SK-N-SH (cell line): ENCODE measurements at places on chromosomes 16 and 17.
A peak's percentile ranks its signal among the peaks of the same experiment; 100 is the strongest.

GRCh38 chr17:34114174-34114573 lies 140.9 kb upstream of the CCL2 start:
- DNase-seq, result no peak

DNA sequence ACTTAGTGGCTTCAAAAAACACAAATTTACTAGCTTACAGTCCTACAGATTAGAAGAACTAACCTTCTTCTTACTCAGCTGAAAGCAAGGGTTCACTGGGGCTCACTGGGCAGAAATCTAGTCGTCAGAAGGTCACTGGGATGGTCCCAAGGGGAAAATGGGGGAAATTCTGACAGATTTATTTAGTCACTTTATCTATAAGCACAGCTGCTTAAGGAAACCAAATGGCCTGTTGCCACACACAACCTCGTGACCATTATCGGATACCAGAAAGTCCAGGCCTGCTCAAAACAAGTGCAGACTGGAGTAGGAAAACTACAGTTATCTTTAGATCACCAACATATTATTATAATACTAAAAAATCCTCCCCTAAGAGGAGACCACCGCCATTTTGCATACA lies 374.6 kb upstream of the ASIC2 start:
- no peak for DNase-seq

DNA sequence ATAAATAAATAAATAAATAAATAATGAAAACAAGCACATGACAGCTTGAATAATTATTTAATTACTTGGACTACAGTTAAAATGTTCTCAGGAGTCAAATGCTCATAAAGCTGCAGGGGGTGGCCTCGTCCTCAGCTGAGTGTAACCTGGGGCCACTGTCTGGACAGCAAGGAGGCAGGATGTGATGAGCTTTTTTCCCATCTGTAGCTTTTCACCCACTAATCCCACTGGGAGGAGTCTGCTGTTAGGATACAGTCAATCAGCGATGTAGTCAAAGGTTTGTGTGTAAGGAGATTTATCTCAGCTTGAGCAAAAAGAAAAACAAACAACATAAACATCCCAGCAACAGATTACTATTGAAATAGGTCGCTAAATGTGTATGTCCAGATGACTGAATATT lies 22.5 kb downstream of the ZCCHC14 start:
- no peak for DNase-seq

GRCh38 chr16:12951976-12952375 lies 50.6 kb downstream of the SHISA9 start:
- DNase-seq, result no peak

GRCh38 chr17:39400547-39401411 lies 647 bp downstream of the FBXL20 start:
- DNase-seq, result peak; percentile 17

- no peak for DNase-seq
These were observed 91.2 kb upstream of the TNRC6C start for GRCh38 chr17:77867308-77867781.

- DNase-seq, result peak; percentile 100
These were observed 28.0 kb upstream of the LRRC37A start for GRCh38 chr17:46266656-46267544.

- DNase-seq, result no peak
These were observed 115.8 kb downstream of the MSI2 start for GRCh38 chr17:57372156-57372555.

- DNase-seq, result no peak
These were observed 5.8 kb downstream of the ARMC7 start for GRCh38 chr17:75115555-75115954.

DNA sequence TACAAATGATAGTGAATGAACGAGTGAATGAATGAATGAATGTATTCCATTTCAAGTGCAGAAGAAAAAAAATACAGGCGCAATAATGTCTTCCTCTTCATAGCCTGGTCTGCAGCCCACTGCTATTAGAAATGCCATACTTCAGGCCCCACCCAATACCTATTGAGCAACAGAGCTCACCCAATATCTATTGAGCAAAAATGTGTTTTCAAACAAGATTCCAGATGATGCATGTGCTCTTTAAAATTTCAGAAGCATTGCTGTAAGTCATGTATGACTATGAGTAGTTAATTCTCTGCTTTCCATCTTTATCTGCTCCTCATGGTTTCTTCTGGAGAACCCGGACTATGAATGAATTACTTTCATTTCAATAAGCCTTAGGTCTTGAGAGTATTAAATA lies 308.2 kb downstream of the XYLT1 start:
- DNase-seq, result no peak

DNA sequence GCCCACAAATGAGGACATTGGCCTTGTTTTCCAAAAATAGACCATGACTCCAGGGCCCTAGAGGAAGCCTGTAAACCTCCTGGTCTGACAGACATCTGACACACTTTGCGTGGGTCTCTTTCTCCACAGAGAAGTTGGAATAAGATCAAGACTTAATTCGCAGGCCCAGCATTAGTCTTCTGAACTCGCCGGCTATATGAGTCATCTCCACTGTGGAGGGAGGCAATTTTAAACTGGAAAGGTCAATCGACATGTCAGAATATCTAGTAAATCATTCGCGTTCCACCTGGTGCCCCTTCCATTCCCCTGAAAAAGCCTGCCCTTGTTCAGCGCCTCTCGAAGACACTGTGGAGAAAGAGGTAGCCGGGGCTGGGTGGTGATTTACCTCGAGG lies 140.1 kb downstream of the CLEC16A start:
- DNase-seq, result no peak

- no peak for DNase-seq
These were observed 28.7 kb downstream of the CACNA1G start for GRCh38 chr17:50589095-50589705.

DNA sequence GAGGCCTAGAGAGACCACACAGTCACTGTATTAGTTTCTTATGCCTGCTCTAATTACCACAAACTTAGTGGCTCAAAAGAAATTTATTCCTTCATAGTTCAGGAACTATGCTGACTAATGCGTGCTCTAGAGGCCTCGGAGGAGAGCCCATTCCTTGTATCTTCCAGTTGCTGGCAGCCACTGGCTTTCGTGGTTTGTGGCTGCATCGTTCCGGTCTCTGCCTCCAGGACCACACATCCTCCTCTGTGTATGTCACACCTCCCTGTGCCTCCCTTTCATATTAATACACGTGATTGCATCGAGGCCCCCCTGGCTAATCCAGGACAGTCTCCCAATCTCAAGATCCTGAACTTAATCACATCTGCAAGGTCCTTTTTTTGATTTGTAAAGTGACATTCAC lies 16.9 kb upstream of the MYLK3 start:
- no peak for DNase-seq

DNA sequence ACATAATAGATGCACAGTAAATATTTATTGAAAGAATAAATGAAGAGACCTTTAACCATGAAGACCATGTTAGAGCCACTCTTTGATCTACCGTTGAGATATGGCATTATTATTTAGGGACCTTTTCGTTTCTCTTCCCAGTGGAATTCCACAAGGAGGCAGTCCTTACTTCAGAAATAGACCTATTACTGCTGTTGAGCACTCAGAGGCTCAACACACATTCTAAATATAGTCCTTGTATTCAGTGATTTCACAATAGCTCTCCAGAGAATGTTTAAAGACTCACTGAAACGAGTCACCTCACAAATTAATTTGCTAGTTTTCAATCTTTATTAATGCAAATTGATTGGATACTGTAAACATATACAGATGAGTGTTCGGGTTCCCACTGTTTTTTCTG lies 603.8 kb downstream of the CDH8 start:
- DNase-seq, result no peak

- DNase-seq, result peak; percentile 21
These were observed 3.0 kb downstream of the CD79B start for GRCh38 chr17:63928966-63929695.

DNA sequence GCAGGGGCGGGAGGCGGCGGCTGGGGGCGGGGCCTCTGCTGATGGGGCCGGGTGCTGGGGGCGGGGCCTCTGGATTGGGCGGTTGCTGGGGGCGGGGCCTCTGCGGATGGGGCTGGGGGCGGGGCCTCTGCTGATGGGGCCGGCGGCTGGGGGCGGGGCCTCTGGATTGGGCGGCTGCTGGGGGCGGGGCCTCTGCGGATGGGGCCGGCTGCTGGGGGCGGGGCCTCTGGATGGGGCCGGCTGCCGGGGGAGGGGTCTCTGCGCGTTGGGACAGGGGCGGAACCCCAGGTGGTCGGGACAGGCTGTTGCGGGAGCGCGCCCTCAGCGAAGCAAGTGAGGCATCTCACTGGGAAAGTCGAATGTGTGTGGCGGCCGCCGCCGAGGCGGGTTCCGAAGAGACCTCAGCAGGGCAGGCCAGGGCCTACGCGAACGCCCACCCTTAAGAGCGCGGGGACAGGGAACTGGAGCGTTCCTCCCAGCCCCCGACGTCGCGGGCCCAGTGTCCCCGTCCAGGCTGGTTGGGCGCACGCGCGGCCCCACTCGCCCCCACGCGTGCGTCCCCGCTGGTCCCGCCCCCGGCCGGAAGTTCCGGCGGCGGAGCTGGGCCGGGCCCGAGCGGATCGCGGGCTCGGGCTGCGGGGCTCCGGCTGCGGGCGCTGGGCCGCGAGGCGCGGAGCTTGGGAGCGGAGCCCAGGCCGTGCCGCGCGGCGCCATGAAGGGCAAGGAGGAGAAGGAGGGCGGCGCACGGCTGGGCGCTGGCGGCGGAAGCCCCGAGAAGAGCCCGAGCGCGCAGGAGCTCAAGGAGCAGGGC lies at the start of gene STUB1:
STUB1 (plus strand) TSS at position 597 of the 811 bp plus-strand sequence; CDS start at position 713, 116 bp downstream.
- DNase-seq, result peak; percentile 96

GRCh38 chr17:76054112-76054476 lies 18.2 kb downstream of the SRP68 start:
- DNase-seq, result no peak

DNA sequence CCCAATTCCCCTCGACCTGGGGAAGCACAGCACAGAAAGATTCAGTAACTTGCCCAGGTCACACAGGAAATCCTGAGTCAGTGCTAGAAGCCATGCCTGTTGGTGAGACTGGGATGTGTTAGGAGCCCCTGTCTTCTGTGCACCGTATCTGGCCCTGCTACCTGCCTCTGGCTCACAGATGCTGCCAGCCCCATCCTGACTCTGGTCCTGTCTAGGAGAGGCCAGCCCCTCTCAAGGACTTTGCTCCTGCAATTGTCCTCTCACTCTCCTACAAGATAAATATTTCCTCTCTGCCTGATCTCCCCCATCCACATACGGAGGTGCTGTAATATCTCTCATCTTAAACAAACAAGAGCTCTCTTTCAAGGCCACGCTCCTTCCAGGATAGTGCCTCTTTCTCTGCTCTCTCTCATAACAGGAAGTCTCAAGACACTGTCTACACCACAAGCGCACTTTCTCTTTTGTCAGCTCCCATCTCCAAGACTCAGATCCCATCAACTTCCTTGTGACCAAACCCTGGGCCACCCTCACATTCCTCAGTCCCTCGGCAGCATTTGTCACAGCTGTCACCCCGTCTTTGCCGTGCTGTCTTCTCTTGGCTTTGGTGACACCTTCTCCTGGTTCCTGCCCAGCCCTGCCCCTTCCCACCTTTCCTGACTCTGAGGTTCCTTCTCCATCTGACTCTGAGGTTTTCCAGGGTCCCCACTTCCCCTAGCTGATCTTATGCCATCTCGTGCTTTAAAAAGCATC lies 1.9 kb downstream of the SLC13A2 start:
- no peak for DNase-seq

DNA sequence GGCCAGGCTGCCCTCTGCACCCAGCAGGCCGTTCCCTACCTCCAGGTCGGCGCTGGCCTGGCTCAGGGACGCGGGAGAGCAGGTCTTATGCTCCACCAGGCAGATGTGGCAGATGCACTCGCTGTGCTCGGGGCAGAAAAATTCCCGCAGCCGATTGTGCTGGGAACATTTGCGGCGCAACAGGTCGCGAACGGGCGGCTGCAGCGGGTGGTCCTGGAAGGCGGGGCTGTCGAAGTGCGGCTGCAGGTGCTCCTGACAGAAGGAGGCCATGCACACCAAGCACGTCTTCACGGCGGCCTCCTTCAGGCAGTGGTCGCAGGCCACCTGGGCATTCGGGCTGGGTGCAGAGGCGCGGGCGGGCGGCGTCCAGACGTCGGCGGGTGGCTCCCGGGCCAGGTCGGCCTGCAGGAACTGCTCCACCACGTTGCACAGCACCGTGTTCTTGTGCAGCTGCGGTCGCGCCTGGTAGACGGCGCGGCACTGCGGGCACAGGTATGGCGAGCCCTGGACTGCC lies 439 bp downstream of the TRIM25 start:
- DNase-seq, result peak; percentile 73

DNA sequence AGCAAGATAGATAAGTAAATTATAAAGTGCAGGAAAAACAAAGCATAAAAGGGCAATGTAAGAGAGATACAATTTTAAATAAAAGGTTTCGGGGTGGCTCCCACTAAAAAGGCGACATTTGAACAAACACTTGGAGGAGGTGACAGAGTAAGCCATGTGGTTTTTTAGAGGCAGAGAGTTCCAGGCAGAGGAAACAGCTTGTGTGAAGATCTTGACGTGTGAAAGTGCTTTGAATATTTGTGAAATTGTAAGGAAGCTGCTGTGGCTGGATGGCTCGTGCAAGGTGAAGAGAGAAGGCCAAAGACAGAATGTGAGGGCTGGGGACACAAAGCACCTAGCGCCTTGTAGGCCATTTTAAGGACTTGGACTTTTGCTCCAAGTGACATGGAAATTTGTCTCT lies 28.6 kb upstream of the HYDIN start:
- DNase-seq, result no peak

GRCh38 chr17:63834431-63835166 lies 7.1 kb upstream of the FTSJ3 start:
- peak; percentile 87 for DNase-seq

GRCh38 chr17:38701504-38702165 lies 3.4 kb upstream of the MLLT6 start:
- no peak for DNase-seq

DNA sequence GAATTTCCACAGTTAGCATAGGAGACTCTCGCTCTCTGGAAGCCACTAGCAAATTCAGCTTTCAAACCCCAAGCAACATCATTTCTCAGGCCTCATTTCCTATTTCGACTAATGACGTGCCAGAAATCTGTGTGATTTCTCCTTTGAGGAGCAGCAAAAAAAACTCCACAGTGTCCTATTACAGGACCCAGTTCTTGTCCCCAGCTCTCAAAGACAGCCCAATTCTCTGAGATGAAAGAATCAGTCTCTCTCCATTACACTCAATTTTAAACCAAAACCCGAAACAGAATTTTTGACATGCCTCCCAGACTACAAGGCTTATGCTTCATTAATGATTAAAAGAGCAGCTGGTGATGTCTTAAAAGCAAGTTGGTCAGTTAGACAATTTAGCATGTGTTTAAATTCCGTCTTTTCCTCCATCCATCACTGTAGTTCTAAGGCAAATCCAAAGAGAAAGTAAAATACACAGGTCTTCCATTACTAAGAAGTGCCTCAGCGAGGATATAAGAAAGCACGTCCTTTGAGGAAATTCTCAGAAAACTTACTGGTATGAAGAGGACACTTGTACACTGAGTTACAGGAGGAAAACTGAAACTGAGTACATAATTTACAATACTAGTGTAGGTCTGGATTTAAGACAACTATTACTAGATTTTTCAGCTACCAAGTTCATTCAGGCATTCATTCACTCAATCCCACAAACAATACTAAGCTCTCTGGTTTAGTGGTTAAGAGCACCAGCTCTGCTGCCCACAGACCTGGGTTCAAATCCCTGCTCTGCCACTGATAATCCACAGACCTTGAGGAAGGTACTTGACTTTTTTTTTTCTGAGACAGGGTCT lies 12.5 kb downstream of the TOM1L2 start:
- DNase-seq, result no peak

- DNase-seq, result no peak
These were observed 25.0 kb downstream of the USP10 start for GRCh38 chr16:84724606-84725309.
